Endothelial cell of umbilical vein (primary cell): ENCODE measurements at places on chromosomes 2 and 18. TPM values are rescaled to one million over a fixed set of nuclear protein-coding genes. Genes with fewer than 3 reads are reported as not detected.

Gene ACVR2A
- 7.5 and 7.9 TPM in 2 replicates for total RNA-seq

Gene MOCOS
- total RNA-seq: 0.85 and 0.88 TPM in 2 replicates

Gene GDF7
- total RNA-seq: 1.1 and 3.7 TPM in 2 replicates

Gene MC4R
- not detected in 2 replicates for total RNA-seq

Gene ADI1
- 42.6 and 49.7 TPM in 2 replicates for total RNA-seq

Gene PCARE
- not detected in 2 replicates for total RNA-seq

Gene SPR
- total RNA-seq: 26.3 and 27.6 TPM in 2 replicates

Gene RIT2
- not detected in 2 replicates for total RNA-seq

Gene HOXD9
- total RNA-seq: 3.5 and 3.9 TPM in 2 replicates

Gene CIDEA
- total RNA-seq: 0.42 and 1.8 TPM in 2 replicates

Gene FBXO48
- 0.73 and 0.83 TPM in 2 replicates for total RNA-seq

Gene GKN2
- total RNA-seq: not detected in 2 replicates

Gene PSME4
- total RNA-seq: 82.6 and 83.4 TPM in 2 replicates

Gene MEP1B
- not detected in 2 replicates for total RNA-seq

Gene C2orf72
- 0.11 TPM in 1 of 2 replicates, not detected in the other for total RNA-seq

Gene FAM136A
- total RNA-seq: 42.4 and 45.7 TPM in 2 replicates

Gene USP37
- total RNA-seq: 13.1 and 14.4 TPM in 2 replicates

Gene IL36B
- not detected in 2 replicates for total RNA-seq

Gene ALPP
- total RNA-seq: not detected in 2 replicates

Gene FAM110C
- total RNA-seq: not detected in 2 replicates

Gene FBXO41
- 1.2 and 1.5 TPM in 2 replicates for total RNA-seq

Gene STPG4
- 0.21 and 0.53 TPM in 2 replicates for total RNA-seq

Gene FECH
- total RNA-seq: 27.9 and 33.3 TPM in 2 replicates

Gene ZNF385B
- not detected in 2 replicates for total RNA-seq

Gene GLS
- total RNA-seq: 181 and 183 TPM in 2 replicates

Gene NEB
- 1.8 and 3.6 TPM in 2 replicates for total RNA-seq

Gene STON1
- 12.0 and 12.1 TPM in 2 replicates for total RNA-seq

Gene OSGEPL1
- 5.4 and 5.9 TPM in 2 replicates for total RNA-seq

Gene CCDC150
- 18.1 and 19.9 TPM in 2 replicates for total RNA-seq

Gene GPR35
- 0.25 and 0.33 TPM in 2 replicates for total RNA-seq

Gene AGFG1
- 69.2 and 87.9 TPM in 2 replicates for total RNA-seq

Gene FAM161A
- total RNA-seq: 5.9 and 6.1 TPM in 2 replicates

Gene SPATA3
- not detected in 2 replicates for total RNA-seq

Gene DTNA
- 15.3 and 16.8 TPM in 2 replicates for total RNA-seq

Gene OSR1
- not detected in 2 replicates for total RNA-seq

Gene ME2
- total RNA-seq: 39.6 and 42.4 TPM in 2 replicates

Gene ENOSF1
- 50.5 and 52.5 TPM in 2 replicates for total RNA-seq

Gene LBX2
- 3.8 and 4.3 TPM in 2 replicates for total RNA-seq

Gene CCDC141
- not detected in 2 replicates for total RNA-seq

Gene SCN7A
- not detected in 2 replicates for total RNA-seq

Gene MBOAT2
- 17.9 and 22.1 TPM in 2 replicates for total RNA-seq

Gene RNU2-63P
- total RNA-seq: 8.5 TPM in 1 of 2 replicates, not detected in the other

Gene ZNF396
- total RNA-seq: 0.44 and 0.72 TPM in 2 replicates

Gene POTEJ
- total RNA-seq: 0.24 TPM in 1 of 2 replicates, not detected in the other

Gene IL1F10
- total RNA-seq: not detected in 2 replicates

Gene PLGLB1
- 0.75 and 1.8 TPM in 2 replicates for total RNA-seq

Gene TXNDC2
- not detected in 2 replicates for total RNA-seq

Gene CAVIN2
- total RNA-seq: 171 and 202 TPM in 2 replicates

Gene KIF5C
- 0.21 and 0.55 TPM in 2 replicates for total RNA-seq

Gene CYP27C1
- total RNA-seq: not detected in 2 replicates

Gene SYT4
- total RNA-seq: not detected in 2 replicates

Gene LYG2
- not detected in 2 replicates for total RNA-seq

Gene AQP12A
- total RNA-seq: not detected in 2 replicates
